ENCODE measurements at places on chromosomes 6 and 20.

- no peak for DNase-seq
These were observed 301.1 kb upstream of the QKI start for GRCh38 chr6:163113358-163113962.

- DNase-seq, result no peak
These were observed 4.8 kb downstream of the FBXO30 start for GRCh38 chr6:145809785-145810184.

DNA sequence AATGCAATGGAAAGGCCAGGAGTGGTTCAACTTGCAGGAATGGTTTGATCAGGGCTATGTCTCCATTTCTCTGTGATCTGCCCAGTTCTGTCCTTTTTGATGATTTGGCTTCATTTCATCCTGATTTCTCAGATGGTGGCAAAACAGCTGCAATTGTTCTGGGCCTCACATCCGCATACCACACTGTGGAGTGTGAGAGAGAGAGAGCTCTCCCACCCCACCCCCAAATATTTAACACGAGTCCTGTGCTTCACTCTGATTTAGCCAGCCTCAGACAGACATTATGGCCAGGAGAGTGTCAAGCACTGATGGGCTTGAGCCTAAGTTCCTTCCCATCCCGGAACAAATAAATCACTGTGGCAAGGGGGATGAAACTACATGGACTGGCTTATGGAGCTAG lies 284.6 kb downstream of the CDC5L start:
- no peak for DNase-seq

DNA sequence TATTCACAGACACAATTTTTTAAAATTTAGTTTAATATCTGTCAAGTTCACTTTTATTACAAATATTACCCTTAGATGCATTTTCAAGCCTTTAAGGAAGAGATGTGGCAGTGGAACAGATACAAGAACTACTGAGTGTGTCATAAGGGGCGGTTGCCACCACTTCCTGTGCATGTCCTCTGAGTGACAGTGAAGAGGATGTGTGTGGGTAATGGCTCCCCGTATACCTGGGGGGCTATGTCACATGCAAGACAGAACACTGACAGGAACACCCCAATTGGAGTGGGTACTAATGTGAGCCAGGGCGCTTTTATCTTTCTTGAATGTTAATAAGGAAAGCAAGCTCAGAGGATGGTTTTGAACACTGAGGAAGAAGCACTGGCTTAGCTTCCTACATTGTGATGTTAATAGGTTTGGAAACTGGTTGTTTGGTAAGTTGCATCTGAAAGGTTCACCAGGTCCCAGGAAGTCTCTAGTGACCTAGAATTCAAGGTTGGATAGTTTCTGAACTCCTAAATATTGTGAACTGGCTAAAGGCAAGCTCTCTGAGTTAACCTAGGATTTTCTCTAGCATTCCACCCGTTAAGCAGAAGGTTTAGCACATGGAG lies 83.4 kb upstream of the ASF1A start:
- peak; percentile 27 for DNase-seq

- DNase-seq, result no peak
These were observed 19.0 kb downstream of the EPB41L1 start for GRCh38 chr20:36173451-36173933.

DNA sequence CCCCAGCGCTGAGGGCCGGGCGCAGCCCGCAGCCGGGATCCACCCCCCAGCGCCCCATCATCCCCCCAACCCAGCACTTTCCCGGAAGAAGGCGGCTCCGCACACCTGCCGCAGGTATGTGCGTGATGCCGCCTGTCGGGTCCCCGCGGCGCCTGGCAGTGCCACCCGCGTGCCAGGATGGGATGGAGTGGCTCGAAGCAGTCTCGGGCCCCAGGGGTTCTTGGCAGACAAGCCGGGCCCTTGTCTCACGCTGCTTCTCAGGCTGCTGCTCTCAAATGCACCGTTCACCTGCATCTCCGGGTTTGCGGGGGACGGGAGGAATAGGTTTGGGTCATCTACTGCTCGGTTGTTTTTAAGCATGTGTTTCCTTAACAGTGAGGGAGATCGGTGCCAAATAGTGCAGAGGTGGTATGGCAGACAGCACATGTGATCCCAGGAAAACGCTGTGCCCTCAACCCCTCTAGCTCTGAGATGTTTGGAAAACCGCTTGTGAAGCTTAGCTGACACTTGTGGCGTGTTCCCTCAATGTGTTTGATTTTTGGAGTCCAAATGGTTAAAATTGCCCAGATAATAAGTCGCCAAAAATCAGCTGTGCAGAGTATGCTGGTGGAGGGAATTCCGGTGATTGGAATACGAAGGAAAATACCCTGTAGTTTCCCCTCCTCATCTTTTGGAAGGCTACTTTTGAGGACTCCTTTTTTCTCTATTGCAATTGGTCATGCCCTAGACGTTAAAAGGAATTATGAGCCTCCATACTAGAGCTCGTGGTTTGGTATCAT lies 926 bp downstream of the MYLIP start:
- DNase-seq, result no peak

GRCh38 chr20:49766979-49767521 lies 45.6 kb upstream of the SLC9A8 start:
- no peak for DNase-seq

- no peak for DNase-seq
These were observed 365.8 kb downstream of the BCKDHB start for GRCh38 chr6:80472271-80472670.

DNA sequence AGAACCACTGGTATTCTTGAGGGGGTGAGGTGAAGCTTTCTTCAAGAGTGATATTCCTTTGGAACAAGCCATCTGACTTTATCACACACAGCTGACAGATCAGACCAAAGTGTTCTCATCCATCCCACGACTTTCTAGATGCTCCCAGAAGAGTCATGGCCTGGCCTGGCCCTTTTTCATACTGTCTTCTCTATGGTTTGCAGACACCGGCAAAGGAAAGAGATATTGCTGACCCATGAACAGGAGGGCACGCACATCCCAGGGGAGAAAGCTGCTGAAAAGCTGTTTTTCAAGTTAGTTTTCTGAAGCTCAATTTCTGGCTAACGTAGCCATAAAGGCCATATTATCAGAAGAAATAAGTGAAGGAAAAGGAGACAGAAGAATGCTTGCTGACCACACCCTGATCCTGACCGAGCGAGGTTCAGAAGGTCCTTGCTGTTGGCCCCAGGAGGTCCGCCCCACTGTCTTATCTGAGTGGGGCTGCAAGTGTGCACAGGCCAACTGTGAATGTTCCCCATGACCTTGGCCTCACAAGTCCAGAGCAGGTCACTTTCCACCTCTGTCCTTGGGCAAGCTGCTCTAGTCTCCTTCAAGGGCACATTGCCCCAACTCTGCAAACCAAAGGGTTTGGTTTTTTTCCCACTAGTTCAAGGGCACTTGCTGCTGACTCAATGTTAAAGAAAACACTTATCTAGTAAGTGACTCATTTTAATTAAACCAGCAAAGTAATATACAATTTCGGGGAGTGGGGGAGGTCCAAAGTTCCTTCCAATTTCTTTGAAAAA lies 2.0 kb downstream of the ACSS1 start:
- no peak for DNase-seq

- DNase-seq, result no peak
These were observed 84.6 kb upstream of the ZNF322 start for GRCh38 chr6:26743941-26744699.

DNA sequence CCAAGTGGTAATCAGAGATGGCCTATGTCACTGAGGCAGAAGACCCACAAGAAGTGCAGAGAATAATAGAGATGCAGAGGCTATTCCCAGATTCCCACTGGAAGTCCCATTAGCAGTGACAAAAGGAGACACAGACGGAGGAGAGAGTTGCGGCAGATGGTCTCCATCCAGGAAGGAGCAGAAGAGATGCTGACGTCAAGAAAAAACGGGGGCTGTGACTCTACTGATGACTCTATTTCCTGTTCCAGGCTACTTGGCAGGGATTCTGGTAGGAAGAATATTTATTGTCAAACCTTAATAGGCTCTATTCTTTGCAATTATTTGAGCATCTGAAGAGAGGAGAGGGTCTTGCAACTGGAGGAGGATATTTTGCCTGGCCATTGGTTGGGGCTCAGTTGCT lies 246.0 kb upstream of the ECI2 start:
- DNase-seq, result no peak

GRCh38 chr6:90322976-90323474 lies 26.4 kb upstream of the BACH2 start:
- DNase-seq, result no peak

DNA sequence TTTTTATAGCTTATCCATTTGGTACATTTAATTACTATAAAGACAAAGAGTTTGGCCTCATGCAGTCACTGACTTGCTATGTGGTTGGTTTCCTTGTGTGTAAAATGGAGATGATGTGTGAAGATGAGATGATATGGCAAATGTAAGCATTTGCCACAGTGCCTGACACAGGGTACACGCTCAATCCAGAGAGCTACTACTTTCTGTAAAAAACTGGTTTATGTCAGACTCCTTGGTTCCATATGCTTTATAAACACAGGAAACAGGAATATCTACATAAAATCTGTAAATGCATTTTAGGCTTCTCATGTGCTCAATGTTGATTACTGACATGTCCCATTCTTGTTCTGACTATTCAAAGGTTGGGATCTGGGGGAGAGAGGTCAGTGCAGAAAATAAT lies 10.4 kb downstream of the HIVEP1 start:
- DNase-seq, result no peak

- no peak for DNase-seq
These were observed 1.3 kb upstream of the DDR1 start for GRCh38 chr6:30882759-30883684.

GRCh38 chr6:26216359-26216885 lies 129.2 kb downstream of the HFE start:
- peak; percentile 66 for DNase-seq

- no peak for DNase-seq
These were observed 41.3 kb upstream of the ZMYND8 start for GRCh38 chr20:47397652-47398301.

GRCh38 chr20:38066969-38067716 lies 33.6 kb downstream of the RPRD1B start:
- no peak for DNase-seq

DNA sequence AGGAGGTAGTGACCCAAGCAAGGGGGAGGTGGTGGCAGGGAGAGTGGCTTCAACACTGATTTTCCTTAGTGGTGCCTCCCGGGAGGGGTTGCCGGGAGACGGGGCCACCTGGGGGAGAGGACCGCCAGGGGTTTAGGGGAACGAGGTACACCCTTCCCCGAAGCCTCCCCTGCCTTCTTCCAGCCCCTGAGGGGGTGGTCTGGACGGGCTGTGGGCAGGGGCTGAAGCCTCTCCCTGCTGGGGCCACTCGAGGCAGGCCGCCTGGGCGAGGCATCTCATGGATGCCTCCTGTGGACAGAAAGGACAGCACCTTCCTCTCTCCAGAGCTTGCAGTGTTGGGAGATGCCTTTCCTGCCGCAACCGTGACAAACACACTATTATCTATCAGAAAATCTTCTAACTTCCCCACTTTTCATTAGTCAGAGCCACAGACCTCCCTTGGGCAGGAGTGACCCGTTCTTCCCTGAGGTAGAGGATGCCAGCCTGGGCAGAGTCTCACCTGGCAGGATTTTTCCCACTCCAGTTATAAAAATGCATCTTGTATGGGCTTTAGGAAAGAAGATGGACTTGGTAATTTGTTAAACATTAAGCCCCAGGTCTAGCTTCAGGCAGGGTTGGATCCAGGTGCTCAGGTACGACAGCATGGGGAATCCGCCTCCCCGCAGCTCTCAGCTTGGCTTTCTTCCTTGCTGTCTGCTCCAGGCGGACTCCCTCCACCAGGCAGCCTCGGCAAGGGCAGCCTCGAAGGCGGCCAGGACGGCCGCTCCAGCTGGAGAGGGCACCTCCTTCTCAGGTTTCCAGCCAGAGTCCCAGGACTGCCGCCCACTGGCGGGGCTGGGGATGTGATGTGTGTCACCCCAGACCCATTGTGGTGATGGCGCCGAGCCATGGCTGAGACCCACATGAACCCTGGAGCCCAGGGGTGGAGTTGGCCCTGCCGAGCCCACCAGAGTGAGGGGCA lies 11.0 kb downstream of the HRH3 start:
- DNase-seq, result no peak

- no peak for DNase-seq
These were observed 76.7 kb downstream of the UBE3D start for GRCh38 chr6:82988930-82989351.

- DNase-seq, result no peak
These were observed 74.3 kb downstream of the SLX4IP start for GRCh38 chr20:10509376-10509775.

DNA sequence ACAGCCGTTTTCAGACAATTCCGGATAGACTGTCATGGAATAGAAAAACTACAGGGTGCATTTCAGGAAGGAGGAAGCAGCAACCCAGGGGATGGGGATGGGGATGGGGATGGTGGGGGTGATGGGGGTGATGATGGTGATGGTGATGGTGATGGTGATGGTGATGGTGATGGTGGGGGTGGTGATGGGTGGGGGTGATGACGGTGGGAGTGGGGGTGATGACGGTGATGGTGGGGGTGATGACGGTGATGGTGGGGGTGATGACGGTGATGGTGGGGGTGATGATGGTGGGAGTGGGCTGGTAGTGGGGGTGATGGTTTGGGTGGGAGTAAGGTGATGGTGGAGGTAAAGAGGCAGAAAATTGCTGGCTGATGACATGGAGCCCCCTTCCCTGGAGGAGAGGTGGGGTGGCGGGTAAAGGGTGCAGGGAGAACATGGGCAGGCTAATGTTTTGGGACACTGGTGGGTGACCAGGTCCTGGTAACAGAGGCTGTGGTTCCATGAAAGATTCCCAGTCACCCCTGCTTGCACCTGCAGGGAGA lies 17.5 kb downstream of the LAMA5 start:
- no peak for DNase-seq

DNA sequence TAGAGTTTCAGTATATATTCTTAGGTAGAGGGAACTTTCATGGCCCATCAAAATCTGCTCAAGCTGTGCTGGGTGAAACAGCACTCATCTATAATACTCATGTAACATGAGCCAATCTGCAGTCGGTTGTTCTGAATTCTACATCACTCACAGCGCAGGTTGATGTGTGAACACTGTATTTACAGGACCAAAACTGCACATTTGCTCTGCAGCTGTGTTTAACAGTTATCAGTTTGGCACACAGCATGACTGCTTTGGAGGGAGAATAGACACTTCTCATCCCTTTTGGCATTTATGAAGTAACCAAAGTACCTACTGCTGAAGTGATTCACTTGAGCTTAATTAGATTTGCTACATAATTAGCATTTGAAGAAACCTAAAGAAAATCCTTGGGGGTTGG lies 225.1 kb downstream of the BCKDHB start:
- no peak for DNase-seq

- no peak for DNase-seq
These were observed 380.7 kb upstream of the BTBD3 start for GRCh38 chr20:11537032-11537431.

- DNase-seq, result no peak
These were observed 353.0 kb upstream of the RGS17 start for GRCh38 chr6:153484056-153484455.
